ENCODE measurements at places on chromosomes 1 and 21.
A peak's percentile ranks its signal among the peaks of the same experiment; 100 is the strongest.

GRCh38 chr1:203839081-203839480 lies 22.3 kb upstream of the SNRPE start:
- no peak for DNase-seq

- DNase-seq: no peak
These were observed 64.8 kb upstream of the GALNT2 start for GRCh38 chr1:230002164-230002803.

DNA sequence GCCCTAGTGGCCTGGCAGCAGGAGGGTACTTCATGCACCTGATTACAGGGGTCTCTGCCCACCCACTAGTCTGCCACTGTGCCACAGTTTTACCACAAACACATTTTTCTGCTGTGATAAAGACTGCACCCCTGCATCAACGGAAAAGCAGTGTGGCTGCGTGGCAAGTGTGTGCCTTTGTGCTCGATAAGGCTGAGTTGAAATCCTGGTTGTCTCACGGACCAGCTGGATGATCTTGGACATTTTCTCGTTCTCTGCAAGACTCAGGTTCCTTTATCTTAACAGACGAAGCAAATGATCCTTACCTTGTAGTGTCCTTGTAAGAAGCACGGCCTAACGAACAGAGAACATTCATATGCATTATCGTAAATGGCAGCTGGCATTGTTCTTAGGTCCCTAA lies 10.2 kb downstream of the GRHL3 start:
- DNase-seq: no peak

- no peak for DNase-seq
These were observed 28.9 kb downstream of the FAAP20 start for GRCh38 chr1:2165646-2166045.

- DNase-seq: no peak
These were observed 61.8 kb downstream of the RASAL2 start for GRCh38 chr1:178155481-178156255.

DNA sequence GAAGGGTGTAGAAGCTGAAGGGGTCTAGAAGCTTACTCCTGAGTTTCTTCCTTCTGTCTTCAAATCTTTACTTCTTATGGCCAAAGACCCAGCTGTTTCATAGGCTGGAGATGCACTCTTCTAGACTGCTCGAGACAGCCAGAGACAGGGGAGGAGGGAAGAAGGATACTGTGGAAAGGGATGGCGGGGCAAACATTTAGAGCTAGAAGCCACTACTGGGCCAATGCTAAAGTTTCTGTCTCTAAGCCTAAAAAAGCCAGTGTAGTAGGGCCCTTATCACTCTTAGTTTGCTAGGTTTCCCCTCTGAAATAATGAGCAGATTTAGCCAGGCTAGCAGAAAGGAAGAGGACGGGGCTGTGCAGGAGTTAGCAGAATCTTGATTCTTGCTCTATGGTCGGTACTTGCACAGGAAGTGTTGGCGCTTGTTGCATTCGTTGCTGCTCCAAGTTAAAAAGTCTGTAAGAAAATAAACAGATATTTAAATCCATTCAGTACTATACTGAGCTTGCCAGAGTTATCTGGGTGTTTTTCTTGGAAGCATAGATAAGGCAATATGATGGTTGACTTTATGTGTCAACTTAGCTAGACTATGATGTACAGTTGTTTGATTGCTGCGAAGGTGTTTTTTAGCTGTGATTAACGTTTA lies 16.9 kb downstream of the REG4 start:
- DNase-seq: no peak

GRCh38 chr1:146051452-146051851 lies 29.9 kb upstream of the HJV start:
- no peak for DNase-seq

DNA sequence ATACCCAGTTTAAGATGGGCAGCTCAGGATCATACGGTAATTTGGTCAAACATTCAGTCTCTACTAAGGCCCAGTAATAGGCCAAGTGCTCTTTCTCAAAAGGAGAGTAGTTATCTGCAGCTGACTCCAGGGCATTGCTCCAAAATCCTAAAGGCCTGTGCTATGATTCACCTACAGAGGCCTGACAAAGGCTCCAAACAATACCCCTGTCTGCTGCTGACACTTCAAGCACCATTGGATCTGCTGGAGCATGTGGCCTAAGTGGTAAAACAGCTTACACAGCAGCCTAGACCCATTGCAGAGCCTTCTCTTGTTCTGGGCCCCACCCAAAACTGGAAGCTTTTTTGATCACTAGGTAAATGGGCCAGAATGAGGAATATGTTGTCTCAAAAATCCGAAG lies 22.8 kb downstream of the SLAMF7 start:
- peak; percentile 18 for DNase-seq

DNA sequence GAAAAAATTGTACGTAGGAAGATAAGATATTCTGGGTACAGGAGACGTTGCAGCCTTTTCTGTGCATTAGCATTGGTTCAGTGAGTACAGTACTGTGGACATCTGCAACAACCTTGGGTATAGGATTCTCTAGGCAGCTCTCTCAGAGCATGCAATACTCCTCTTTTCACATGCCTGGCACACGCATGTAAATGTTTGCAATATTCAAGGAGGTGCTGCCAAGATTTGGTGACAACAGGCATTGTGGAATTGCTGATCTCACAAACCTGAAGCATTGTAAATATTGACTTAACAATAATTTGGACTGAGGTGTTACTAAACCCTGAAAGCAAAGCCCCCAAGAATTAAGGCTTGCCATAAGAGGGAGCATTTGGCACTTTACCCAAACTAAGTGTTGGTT lies 126.8 kb downstream of the GRIK1 start:
- no peak for DNase-seq

- DNase-seq: no peak
These were observed 298.6 kb upstream of the ADAMTS5 start for GRCh38 chr21:27265492-27265891.

- no peak for DNase-seq
These were observed 122.6 kb downstream of the CAMTA1 start for GRCh38 chr1:6907676-6908434.

DNA sequence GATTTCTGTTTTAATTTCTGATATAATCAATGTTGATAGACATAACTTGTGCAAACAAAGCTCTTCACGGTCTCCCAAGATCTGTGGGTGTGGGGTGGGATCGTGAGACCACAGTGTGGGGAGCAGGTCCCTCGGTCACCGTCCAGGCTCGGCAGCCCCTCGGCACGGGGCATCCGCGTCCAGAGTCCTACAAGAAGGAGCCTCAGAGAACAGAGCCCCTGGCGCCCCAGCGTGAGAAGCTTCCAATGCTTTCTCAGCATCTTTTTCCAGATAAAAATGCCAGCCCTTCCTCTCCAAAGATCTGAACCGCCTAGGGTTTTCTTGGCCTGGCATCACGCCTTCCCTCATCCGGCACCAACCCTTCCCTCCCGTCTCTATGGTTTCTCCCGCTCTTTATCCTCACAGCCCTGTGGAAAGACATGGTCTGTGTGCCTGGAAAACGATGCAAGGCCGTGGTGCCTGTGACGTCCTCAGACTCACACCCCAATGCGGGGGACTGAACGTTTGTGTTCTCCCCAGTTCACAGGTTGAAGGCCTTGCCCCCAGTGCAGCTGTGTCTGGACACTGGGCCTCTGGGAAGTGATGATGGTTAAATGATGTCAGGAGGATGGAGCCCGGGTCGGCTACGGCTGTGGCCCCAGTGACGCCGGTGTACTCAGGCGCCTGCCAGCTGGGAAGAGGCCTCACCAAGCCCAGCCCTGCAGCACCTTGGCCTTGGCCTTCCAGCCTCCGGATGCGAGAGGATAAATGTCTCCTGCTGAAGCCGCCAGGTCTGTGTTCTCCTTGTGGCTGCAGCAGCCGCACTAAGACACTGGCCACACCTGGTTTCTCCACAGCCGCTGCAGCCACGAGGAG lies 45.9 kb upstream of the COL6A2 start:
- DNase-seq: no peak

All from stimulated activated CD8-positive, alpha-beta memory T cell treated with anti-CD3 and anti-CD28 coated beads, Interleukin-4, amount 100 ng/mL, for 48 hours (primary cell).